ENCODE measurements at places on chromosomes 16 and 17. TPM values are rescaled to one million over a fixed set of nuclear protein-coding genes. Genes with fewer than 3 reads are reported as not detected.

- DNase-seq, result no peak
Measured at GRCh38 chr17:67246403-67246652, 1.3 kb upstream of the HELZ start.

DNA sequence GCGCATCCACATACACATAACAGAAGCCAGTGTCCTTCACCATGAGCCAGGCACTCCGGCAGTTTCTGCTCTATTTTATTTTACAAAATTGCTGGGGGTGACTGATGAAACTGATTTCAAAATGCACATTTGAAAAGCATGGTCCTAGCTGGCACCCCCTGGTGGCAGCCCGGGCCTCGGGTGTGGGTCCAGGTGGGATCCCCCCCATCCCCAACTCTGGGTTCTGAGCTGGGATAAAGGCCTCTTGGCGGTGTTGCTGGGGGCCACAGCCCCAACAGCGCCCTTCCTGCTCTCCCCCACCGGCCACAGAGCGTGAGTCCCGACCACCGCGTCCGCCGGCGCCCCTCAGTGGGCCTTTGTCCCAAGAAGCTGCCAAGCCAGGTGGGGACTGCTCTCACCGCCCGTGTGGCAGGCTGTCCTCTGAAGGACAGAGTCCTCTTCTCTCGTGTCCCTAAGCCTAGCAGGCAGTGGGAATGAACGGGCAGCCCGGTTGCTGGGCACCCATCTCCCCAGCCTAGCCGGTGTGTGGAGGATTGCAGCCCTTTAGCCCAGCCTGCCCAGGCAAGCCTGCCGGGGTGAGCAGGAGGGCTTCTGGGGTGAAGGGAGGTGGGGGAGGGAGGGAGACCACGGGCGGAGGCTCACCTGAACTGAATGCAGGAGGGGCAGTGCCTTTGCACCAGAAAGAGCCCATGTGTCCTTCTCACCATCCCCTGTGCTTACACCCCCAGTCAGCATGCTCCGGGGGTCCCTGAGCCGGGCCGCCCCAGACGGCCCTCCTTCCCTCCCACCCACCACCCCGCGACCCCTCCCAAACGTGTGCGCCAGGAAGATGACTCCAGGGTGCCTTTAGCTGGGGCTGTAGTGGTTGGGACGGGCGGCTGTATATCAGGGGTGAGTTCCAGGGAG lies 898 bp downstream of the SNAI3 start:
- DNase-seq, result peak; percentile 71

Gene CCP110
- total RNA-seq, result 14.8 TPM

Gene KRTAP1-1
- 0.48 TPM for total RNA-seq

- DNase-seq, result no peak
Measured at GRCh38 chr17:45451131-45451530, 18.5 kb upstream of the ARHGAP27 start.

DNA sequence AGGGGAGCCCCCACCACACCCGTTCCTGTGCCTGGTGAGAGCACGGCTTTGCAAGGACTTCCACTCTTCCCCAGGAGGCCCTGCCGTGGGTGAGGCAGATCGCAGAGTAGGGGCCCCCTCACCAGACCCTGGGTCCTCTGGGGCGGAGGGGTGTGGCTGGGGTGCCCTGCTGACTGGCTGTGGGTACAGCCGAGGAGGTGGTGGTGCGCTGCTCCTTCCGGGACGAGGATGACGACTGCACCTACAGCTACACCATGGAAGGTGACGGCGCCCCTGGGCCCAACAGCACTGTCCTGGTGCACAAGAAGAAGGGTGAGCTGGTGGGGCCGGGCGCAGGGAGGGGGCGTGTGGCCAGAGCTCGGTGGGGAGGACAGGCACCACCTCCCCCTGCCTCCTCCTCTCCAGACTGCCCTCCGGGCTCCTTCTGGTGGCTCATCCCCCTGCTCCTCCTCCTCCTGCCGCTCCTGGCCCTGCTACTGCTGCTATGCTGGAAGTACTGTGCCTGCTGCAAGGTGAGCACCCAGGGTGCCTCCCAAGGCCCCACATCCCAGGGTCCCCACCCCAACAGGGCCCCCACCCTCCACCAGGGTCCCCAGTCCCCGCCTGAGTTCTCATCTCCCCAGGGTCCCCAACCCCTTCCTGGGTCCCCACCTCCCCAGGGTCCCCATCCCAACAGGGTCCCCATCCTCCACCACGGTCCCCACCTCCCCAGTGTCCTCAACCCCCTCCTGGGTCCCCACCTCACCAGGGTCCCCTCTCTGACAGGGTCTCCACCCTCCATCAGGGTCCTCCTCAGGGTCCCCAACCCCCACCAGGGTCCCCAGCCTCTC lies 16.1 kb downstream of the ITGB4 start:
- no peak for DNase-seq

GRCh38 chr16:79066561-79066960 lies 534.0 kb downstream of the MAF start:
- no peak for DNase-seq

Gene ALOX15
- total RNA-seq, result not detected

DNA sequence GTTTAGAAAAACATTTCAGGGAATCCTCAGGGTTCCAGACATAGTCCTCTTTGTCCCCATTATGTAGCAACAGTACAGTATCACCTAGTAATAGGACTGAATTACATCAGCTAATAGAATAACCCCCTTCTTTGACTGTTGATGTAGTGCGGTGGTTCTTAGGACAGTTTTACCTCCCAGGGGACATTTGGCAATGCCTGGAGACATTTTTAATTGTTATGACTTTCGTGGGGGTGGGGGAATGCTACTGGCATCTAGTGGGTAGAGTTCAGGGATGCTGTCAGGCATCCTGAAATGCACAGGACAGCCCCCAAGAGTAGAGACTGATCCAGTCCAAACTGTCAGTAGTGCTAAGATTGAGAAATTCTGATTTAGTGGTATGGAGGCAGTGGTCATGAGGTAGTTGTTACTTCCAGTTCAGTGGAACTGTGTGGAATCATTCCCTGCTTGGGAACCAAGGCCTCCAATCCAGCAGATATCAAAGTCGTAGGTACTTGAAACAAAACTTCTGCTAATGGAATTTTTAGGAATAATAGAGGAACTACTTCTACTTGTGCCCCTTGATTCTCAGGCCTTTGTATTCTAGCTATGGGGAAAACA lies 20.3 kb downstream of the NF1 start:
- DNase-seq, result no peak

GRCh38 chr17:66900126-66901010 lies 64.1 kb upstream of the CACNG4 start:
- peak; percentile 50 for DNase-seq

Gene PMFBP1
- total RNA-seq, result 0.05 TPM
